ENCODE measurements at places on chromosomes 7 and 10.
A peak's percentile ranks its signal among the peaks of the same experiment; 100 is the strongest.

DNA sequence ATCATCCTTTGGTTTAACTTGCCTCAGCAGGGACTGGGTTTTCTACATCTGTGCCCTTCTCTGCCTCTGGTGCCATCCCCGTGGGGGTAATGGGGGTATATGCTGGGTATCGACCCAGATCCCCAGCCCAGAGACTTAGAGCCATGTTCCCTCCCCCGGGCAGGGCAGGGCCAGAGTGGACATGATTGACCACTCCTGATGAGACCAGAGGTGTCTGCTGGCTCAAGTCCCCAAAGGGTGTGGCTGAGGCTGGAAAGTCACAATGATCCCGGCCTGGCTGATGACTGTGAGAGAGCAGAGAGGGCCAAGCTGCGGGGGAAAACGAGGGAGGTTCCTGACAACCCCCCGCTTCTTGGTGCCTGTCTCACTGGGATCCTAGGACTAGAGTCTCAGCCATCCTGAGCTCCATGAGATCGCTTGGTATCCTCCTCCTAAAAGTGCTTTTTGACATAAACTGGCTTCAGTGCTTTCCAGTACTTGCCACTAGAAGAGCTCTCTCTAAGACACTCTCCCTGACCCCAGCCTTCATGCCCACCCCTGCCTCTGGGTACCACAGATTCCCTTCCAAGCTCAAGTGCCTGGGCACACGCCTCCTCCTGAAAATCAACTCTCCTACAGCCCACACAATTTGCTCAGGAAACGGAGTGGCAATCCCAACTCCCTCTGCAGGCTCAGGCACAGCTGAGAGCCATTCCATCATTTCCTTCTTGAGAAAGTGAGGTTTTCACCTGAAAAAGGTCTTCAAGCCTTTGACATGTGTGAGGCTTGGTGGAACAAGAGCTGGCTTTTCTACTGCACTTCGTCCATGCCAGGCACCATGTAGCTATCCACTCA is 33.9 kb downstream of the DRGX start:
- DNase-seq, result peak; percentile 17

GRCh38 chr7:115087437-115087836 is 165.5 kb downstream of the MDFIC start:
- no peak for DNase-seq

- no peak for DNase-seq
Observed at GRCh38 chr7:137084607-137085380, 216.3 kb downstream of the CHRM2 start.

DNA sequence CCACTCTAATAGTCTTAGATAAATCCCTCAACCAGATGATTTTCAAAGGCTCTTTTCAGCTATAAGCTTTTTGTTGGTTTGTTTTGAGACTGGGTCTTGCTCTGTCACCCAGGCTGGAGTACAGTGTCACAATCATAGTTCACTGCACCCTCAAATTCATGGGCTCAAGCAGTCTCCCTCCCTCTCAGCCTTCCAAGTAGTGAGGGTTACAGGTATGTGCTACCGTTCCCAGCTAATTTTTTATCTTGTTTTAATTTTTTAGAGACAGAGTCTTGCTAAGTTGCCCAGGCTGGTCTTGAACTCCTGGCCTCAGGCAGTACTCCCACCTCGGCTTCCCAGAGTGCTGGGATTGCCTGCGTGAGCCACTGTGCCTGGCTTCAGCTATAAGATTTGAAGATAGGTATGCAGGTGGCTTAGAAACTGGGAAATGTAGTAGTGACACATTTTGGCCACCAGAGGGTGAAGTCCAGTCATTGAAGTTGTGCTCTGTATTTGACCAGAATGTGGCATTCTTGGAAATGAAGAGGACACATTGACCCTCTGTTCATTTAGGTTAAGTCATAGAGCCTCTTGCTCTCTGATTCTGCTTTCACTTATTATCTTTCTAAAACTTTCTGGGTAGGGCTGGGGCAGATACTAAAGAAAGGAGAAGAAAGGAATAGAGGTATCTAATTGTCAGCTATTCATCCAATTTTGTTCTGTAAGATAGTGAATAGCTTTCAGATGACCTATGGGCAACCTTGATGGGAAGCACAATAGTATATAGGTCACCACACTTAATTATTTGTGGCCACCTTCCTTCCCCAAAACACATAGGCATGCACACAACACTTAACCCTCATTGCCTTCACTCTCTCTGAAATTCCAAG is 36.0 kb downstream of the R3HCC1L start:
- DNase-seq, result peak; percentile 34

DNA sequence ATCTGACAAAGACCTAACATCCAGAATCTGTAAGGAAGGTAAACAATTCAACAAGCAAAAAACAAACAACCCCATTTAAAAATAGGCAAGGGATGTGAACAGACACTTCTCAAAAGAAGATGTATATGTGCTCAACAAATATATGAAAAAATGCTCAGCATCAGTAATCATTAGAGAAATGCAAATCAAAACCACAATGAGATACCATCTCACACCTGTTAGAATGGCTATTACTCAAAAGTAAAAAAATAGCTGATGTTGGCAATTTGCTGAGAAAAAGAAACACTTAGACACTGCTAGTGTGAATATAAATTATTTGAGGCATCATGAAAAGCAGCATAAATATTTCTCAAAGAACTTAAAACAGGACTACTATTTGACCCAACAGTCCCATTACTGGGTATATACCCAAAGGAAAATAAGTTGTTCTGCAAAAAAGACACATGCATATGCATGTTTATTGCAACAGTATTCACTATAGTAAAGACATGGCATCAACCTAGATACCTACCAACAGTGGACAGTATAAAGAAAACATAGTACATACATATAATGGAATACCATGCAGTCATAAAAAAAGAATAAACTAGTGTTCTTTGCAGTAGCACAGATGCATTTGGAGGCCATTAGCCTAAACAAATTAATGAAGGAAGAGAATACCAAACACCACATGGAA is 980.1 kb downstream of the KCNMA1 start:
- no peak for DNase-seq

DNA sequence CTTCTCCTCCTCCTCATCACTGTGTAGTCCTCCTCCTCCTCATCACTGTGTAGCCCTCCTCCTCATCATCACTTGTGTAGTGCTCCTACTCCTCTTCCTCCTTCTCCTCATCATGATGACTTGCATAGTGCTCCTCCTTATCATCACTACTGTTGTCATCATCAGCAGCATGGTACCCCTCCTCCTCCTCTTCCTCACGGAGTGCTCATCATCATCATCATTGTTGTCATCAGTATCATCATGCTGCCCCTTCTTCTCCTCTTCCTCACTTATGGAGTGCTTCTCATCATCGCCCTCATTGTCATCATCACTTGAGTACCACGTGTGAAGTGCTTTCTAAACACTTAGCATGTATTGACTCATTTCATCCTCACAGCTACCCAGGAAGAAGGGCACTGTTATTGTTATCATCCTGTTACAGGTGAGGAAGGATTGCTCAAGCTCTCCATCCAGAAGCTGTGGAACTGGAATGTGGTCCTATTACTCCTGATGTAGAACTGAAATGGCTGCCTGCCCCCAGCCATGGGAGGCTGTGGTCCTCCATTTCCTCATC is 122.8 kb upstream of the SHH start:
- no peak for DNase-seq

- DNase-seq, result no peak
Observed at GRCh38 chr7:121621937-121622336, 225.8 kb upstream of the FAM3C start.

DNA sequence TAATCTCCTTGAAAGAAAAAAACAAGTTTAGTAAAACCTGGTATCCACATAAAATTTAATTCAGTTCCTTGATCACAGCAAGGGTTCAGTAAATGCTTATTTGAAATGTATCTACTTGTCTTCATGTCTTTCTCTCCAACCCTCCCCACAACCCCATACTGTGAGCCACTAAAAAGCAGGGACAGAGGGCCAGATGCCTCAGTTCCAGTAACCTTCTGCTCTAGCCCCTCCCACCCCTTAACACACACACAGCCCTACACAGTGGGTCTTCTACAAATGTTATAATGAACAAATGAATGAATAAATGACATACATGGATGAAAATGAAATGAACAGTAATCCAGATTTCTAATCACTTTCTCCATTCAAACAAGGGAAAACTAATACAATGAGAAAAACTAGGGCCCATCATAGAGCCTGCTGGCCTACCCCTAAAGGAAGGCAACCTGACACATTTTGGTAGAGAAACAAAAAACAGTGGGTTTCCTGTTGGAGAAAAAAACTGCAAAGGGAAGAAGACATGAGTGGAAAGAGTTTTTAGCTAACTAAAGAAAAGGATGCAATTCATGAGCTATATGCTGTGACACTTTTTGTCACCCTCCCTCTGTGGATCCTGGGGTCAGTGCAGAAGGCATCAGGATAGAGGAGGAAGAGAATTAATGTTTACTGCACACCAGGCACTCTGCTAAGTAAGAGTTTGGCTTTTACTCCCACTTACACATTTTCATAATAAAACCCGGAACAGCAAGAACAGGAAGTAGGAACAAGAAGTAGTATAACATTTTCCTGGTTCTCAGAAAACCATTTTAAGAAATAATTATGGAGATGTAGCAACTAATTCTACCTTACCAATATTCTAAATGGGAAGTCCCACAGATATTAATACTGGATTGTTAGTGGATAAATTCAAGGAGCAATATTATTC is 38.1 kb downstream of the ELMO1 start:
- no peak for DNase-seq

GRCh38 chr7:1611708-1612241 is 41.9 kb upstream of the PSMG3 start:
- DNase-seq, result peak; percentile 48

DNA sequence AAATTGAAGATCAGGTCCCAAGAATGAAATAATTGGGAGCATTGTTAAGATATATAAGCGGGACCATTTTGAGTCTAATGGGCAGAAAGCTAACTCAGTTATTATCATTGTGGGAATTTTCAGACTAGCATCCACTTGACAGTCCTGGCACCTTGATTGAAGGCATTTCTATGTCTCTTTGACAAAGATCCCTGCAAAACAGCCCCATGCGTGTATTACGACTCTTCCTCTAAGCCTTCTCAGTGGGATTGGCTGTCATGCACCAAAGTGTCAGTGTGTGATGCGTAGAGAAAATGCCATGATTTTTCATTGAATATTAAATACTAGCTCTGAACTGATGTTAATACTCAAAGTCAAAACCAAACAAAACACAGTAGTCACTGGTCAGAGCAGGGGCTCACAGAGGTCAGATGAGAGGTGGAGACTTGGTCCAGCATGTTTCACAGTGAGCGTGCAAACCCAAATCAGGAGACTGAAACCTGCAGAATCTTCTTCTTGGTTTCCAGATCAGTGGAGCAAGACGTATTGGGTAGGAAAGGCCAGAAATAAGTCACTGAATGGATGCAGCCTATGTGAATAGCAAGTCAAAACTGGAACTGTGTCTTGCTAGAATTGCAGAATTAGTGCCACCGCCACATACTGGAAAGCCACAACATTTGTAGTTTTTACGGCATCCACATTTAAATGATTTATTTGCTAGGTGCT is 303.6 kb upstream of the AKR1E2 start:
- no peak for DNase-seq

- DNase-seq, result no peak
Observed at GRCh38 chr7:33258491-33258951, 129.2 kb downstream of the BBS9 start.

DNA sequence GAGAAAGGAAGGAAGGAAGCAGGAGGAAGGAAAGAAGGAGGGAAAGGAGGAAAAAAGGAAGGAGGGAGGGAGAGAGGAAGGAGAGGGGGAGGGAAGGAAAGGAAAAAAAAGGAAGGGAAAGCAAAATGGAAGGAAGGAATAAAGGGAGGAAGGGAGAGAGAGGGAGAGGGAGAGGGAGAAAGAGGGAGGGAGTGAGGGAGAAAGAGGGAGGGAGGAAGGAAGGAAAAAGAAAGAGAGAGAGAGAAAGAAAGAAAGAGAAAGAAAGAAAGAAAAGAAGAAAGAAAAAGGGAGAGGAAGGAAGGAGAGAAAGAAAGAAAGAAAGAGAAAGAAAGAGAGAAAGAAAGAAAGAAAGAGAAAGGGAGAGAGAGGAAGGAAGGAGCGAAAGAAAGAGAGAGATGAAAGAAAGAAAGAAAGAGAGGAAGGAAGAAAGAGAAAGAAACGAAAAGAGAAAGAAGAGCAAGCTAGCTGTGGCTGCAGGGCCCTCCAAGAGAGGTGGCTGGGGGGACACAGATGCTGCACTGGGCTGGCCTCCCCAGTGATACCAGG is 472.4 kb upstream of the MGMT start:
- DNase-seq, result no peak

DNA sequence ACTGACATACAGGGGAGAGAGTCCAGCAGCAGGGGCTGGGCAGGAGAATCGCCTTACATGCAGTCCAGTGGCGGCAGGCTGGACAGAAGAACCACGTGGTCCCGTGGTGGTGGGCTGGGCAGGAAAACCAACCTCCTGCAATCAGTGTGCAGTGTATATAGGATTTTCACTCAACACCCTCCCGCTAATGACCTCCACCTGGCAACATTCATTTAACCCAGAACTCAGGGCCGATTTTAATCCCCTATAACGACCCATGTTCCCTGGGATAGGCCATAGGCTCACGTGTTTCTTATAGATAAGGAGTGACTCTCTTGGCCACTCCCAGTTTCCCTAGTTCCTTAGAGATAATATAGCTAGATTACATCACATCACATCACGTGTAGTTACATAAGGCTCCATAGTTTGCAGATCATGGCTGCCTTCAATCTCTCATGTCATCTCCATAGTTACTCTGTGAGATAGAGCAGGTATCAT is 19.4 kb downstream of the MTURN start:
- no peak for DNase-seq

- DNase-seq, result no peak
Observed at GRCh38 chr7:101382937-101383336, 20.3 kb downstream of the COL26A1 start.

GRCh38 chr7:44403176-44403759 is 77.9 kb upstream of the CAMK2B start:
- DNase-seq, result no peak

- DNase-seq, result no peak
Observed at GRCh38 chr10:13950543-13950939, 363.8 kb downstream of the PRPF18 start.

DNA sequence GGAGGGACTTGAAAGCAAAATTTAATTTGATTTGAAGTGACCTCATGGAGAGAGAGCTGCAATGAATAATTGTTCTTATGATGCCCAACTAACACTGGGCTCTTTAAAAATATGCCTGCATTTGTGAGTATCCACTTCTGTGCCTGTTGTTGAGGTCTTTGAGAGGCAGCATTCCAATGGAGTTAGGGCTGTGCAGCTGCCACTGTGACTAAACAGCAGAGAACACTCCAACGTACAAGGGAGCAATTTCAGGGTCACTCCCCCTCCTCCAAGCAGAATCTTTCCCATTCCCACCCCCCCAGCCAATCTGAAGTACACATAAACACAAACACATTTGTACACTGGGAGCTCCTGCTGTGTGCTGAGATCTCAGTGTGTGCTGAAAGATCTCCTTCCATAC is 28.0 kb upstream of the GSAP start:
- no peak for DNase-seq

- no peak for DNase-seq
Observed at GRCh38 chr10:81108516-81109199, 571.0 kb downstream of the SH2D4B start.

- DNase-seq, result no peak
Observed at GRCh38 chr7:92992932-92993331, 124.8 kb downstream of the SAMD9 start.

- DNase-seq, result no peak
Observed at GRCh38 chr10:122251459-122252255, 19.4 kb upstream of the BTBD16 start.

GRCh38 chr10:35690534-35690933 is 48.4 kb upstream of the FZD8 start:
- no peak for DNase-seq

All from D341Med (cell line).